Activated CD8-positive, alpha-beta T cell treated with anti-CD3 and anti-CD28 coated beads for 36 hours (primary cell): ENCODE measurements at places on chromosomes 3 and 15. TPM values are rescaled to one million over a fixed set of nuclear protein-coding genes. Genes with fewer than 3 reads are reported as not detected.
A peak's percentile ranks its signal among the peaks of the same experiment; 100 is the strongest.

DNA sequence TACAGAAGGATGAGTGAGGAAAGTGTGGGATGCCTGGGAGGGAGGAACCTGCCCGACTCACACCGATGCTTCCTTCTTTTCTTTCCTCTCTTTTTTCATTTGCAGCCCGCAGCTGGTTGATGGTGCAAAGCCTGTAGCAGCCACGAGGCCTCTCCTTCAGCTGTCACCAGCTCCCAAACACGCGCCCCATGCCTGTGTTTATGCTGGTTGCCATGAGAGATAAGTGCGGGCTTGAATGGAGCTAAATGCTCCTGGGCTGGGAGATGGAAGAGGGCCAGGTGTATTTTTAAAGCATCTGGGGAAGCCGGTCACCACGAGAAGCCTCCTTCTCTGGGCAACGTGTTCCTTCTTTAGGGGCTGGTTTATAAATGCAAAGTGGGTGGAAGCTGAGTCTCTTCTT, 9.3 kb downstream of the COLQ start:
- no peak for DNase-seq

DNA sequence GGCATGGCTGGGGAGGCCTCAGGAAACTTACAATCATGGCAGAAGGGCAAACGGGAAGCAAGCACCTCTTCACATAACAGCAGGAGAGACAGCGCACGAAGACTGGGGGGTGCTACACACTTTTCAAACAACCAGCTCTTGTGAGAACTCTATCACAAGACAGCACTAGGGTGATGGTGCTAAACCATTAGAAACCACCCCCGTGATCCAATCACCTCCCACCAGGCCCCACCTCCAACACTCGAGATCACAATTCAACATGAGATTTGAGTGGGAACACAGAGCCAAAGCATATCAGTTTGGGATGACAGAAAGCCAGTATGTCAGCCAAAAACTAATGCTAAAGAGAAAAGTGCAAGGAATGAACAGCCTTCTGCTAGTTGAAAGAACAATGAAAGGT, 309.8 kb upstream of the CCDC54 start:
- no peak for DNase-seq

- DNase-seq, result no peak
Observed at GRCh38 chr3:98782824-98783500, 19.8 kb downstream of the ST3GAL6 start.

Gene NXPE3
- 20.9 TPM for total RNA-seq

DNA sequence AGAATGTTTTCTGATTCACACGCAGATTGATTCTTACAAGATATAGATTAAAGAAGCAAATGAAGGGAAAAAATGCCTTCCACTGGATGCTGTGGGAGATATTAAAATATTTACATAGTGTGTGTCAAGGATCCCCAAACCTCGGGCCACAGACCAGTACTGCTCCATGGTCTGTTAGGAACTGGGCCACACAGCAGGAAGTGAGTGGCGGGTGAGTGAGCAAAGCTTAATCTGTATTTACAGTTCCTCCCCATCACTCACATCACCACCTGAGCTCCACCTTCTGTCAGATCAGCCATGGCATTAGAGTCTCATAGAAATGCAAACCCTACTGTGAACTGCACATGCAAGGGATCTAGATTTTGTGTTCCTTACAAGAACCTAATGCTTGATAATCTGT, 552.6 kb upstream of the GOLIM4 start:
- DNase-seq, result no peak

Gene PPARG
- 0.63 TPM for total RNA-seq

GRCh38 chr3:9097495-9097894, 134.2 kb upstream of the RAD18 start:
- no peak for DNase-seq

- DNase-seq, result no peak
Observed at GRCh38 chr3:143977341-143978262, 6.0 kb downstream of the DIPK2A start.

Gene ACTL6A
- 88.4 TPM for total RNA-seq

- DNase-seq, result no peak
Observed at GRCh38 chr15:47333734-47334133, 383.6 kb upstream of the SEMA6D start.

- peak; percentile 64 for DNase-seq
Observed at GRCh38 chr3:151276687-151277042, 1.7 kb downstream of the P2RY14 start.

- DNase-seq, result no peak
Observed at GRCh38 chr3:37753428-37753827, 108.3 kb upstream of the CTDSPL start.

DNA sequence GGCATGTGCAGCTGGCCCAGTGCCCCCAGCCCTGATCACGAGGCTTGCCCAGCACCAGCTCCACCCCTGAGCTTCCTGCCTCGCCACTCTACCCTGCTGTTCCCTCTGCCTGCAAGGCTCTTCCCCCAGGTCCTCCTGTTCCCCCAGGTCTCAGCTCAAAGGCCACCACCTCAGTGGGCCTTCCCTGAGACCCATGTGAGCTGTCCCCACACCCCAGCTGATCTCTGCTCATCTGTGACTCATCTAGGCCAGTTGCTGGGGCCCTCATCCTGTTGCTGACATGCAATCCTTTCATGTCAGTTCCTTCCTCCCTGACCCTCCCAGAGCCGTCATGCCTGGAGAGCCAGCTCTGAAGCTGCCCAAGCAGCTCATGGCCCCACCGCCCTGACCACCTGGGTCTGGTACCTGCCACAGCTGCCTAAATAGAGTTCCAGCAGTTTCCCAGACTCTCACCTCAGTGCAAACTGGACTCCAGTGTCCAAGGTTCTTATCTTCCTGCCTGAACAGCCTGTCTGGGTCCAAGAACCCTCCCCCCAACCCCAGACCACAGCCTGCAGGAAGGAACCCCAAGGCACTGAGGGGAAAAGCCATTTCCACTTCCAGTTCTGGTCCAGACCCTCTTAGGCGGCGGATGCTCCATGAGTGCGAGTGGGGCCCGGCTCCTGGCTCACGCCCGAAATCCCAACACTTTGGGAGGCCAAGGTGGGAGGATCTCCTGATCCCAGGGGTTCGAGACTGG, 116.6 kb upstream of the IQSEC1 start:
- peak; percentile 56 for DNase-seq

DNA sequence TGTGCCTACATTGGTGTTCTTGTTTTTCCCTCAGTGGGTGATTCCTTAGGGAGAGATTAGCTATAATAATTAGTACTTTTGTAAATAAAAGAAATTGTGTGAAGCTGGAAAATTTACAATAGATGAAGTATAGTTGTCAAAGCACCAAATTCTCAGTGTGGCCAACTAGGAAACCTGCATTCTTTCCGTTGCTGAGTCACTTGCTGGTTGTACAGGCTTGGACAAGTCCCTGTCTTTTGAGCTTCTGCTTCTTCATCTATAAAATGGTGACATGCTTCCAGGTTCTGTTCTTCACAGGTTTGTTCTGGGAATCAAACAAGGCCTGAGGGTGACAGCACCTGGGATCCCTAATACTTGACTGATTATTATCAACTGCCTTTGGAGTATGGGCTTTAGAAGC, 184.1 kb upstream of the HES1 start:
- no peak for DNase-seq

DNA sequence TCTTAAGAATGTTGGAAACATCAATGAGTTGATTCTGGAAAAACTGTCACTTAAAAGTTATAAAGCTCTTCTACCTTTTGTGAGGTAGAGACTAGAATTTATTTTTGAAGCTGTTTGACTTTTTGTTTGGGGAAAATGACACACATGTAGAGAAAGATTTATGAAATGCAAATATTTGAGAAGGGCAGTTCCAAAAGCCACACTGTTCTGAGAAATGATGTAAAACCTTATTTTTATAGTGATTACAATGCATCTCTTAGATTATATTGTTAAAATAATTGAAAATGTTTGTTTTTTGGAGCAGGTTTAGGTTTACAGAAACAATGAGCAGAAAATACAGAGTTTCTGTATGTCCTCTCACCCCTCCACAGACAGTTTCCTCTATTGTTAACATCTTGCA, 116.1 kb upstream of the CMC1 start:
- DNase-seq, result no peak

DNA sequence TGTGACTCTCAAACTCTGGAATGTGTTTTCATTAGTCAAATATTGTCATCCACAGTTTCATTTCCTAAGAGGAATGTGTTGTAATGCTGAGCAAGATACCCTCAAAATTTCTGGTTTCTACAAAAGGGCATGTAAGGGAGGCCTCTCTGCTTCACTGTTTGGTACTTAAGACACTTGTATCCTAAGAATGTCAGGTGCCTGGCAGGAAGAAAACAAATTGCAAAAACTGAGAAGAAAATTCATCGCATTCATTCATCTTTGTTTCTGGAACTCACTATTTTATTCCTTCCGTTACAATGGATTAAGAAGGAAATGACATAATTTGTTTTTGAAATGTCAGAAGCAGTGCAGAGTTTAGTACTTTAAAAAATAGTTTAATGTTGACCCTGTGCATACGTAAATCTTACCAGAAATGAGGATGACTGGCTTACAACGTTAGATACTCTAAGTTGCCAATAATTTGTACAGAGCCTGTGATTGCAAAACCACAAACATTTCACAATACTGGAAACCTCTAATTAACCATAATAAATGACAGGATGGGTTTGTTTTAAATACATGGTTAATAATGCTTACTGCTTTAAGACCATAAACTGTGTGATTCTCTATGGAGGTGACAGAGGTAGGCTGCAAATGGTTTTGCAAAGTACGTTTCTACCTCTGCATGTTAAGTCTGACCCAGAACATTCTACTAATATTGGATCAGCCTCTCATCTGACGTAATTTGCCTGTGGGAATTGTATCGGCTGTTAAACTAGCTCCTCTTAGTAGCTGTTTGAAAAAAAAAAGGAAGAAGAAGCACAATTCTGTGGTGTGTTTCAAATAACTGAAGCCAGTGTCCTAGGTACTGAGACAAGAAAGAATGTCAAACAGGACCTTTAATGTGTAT, 477.8 kb downstream of the RBMS3 start:
- DNase-seq, result no peak

DNA sequence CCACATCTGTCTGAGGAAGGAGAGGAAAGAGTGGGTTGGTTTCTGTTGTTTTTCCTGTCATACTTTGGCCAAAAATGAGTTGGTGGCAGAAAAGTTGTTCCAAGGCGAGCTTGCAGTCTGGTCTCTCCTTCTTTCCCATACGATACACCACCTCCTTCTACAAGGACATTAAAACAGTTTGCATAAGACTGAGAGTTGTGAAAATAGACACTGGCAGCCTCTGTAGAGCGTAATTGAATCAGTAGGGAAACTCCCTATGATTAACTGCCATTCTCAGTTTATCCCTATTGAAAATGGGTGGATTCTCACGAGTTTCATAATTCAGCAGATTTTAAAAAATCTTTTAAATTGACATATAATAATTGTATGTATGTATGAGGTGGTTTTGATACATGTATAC, 3.7 kb upstream of the LSG1 start:
- DNase-seq, result no peak

DNA sequence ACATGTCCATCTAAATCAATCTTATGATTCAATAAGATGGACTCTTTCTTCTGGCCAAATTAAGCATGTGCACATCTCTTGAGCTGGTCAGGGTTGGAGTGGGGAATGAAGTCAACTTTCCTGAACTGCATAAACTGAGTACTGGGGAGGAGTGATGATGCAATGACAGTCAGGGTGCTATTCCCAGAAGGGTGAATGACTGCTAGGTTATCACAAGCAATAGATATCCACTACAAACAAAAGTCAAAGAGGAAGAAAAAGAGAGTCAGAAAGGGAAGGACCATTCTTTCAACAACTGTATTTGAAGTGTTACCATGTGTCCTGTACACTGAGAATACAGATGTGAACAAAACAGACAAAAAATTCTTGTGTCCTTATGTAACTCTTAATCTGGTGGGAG, 70.0 kb downstream of the ALCAM start:
- no peak for DNase-seq

DNA sequence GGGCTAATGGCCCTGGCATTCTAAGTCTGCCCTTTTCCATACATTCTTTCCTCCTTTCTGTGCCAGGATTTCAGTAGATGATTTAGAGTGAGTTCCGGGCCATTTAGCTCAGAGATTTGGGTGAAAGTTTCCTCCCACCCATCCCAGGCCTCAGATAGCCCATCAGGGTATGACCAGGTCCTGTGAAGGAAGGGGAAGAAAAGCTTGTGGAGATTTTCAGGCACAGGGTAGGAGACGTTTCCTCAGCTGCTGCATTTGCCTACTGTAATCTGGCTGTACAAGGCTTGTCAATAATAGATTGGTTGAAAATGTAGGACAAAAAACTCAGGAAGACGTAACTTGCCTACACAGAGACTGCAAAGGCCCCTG, 63.2 kb upstream of the BCL6 start:
- no peak for DNase-seq

Gene NPTN
- 27.4 TPM for total RNA-seq

GRCh38 chr3:149314807-149315578, 18.4 kb downstream of the TM4SF18 start:
- no peak for DNase-seq

GRCh38 chr3:42052484-42053351, 38.4 kb upstream of the TRAK1 start:
- no peak for DNase-seq

DNA sequence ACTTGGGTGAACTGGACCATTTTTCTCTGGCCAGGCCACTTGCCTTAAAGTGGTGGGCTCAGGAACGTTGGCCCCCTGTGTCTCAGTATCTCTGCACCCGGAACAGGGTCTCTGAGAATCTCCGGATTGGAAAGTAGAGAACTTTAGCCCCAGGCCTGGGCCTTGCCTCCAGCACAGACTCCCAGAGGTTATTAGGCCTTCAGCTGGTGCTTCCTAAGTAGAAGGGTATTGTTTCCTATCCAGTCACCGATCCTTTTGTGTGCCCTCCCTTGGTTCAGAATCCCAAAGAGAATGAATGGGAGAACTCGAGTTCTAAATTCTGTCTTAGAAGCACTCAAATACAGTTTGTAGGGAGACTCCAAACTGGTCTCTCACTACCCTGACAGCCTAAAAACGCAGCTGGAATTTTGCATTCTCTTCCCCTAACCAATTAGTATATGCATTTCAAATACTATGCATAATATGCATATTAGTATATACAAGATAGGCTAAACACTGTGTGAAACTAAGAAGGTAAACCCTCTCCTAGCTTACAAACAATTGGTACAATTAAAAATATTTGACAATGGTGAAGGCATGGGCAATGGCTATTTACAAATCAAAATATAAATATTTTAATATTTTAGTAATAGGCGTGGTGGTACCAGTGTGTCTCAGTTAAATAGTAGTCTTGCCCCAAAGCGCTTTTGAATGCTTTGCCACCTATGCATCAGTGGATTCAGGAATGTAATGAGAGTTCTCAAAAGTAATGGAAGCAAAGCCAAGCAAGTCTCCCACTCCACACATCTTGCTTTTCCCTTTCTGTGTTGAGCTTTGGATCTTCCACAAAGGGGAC, 48.5 kb upstream of the SLC4A7 start:
- DNase-seq, result no peak

Gene TOP2B
- 165 TPM for total RNA-seq

DNA sequence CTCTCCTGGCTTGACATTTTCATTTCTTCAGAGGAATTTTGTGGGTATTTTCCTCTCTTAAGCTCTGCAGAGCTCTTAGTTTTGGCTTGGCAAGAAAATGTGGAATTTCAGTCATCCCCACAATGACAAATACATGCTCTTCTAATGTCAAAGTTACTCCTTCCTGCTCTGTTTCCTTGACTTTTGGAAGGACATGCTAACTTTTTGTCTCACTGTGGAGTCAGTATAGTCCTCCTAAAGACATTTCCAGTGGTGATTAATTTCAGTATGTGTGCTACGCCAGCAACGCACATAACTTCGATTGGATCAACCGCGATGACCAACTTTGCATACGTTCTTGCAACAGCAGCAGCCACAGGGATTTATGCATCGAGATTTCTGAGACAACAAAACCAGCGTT, 13.3 kb downstream of the EBLN2 start:
- DNase-seq, result no peak

Gene DVL3
- total RNA-seq, result 21.2 TPM

Gene KNG1
- not detected for total RNA-seq

- DNase-seq, result peak; percentile 12
Observed at GRCh38 chr3:43071313-43071893, 34.5 kb downstream of the POMGNT2 start.

Gene ZNF620
- 3.6 TPM for total RNA-seq
